ENCODE measurements at places on chromosomes 12 and 14.
A peak's percentile ranks its signal among the peaks of the same experiment; 100 is the strongest.

GRCh38 chr14:55433880-55434804, 6.3 kb downstream of the TBPL2 start:
- no peak for DNase-seq

GRCh38 chr14:63972323-63972932, 119.6 kb downstream of the SYNE2 start:
- DNase-seq = no peak

DNA sequence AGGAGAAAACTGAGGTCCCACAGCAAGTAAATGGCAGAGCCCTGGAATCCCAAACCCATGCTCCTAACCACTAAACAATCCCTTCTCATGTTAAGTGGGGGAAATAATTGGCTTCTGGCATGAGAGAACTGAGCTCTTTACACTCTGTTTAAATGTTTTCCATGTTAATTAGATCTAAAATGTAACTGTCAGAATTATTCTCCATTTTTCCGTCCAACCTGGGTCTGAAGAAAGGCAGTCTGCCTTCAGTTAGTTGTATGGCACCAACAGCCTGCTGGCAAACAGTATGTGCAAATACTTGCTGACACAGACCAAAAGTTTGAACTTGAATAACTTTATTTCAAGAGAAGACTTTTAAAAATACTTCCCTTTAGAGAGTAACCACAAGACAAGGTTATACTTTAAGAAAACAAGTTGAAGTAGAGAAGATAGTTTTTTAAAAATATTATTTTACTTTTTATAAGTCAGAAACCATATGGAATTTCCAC, 59.7 kb downstream of the E2F7 start:
- no peak for DNase-seq

DNA sequence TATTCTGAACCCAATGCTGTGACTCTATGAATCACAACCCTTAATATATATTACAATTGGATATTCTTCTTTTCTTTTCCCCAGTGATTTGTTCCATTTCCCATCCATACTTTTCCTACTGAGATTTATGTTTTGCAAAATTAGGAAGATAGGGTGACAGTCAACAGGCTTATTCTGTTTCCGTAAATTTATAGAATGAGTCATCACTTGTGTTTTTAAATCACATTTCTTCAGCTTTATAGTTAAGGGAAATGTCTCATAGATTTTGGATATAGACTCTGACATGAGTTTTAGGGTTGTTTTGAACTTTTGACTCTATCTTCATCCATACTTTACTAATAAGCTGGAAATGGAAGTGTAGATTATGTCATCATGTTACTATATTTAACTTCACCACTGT, 661.6 kb upstream of the FBXO33 start:
- DNase-seq = no peak

- DNase-seq = peak; percentile 68
Measured at GRCh38 chr14:77094672-77095284, 3.3 kb upstream of the CIPC start.

- no peak for DNase-seq
Measured at GRCh38 chr14:94748667-94749347, 21.1 kb downstream of the GSC start.

DNA sequence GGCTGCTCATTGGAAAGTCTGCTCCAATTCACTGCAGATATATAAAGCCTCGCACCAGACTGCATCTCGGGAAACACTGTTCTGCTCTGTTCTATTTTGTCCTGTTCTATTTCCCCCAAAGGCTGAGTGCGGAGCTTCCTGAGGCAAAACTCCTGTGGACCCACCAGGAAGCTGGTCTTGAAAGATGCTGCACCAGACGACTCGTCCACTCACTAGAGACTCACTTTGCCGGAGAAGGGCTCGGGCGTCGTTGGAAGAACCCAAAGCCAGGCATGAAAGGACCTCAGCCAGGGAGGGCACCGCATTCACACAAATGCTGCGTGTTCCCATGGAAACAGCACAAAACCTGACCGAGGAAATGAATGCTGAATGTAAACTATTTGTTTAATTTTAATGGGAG, 331.2 kb upstream of the SFSWAP start:
- no peak for DNase-seq

DNA sequence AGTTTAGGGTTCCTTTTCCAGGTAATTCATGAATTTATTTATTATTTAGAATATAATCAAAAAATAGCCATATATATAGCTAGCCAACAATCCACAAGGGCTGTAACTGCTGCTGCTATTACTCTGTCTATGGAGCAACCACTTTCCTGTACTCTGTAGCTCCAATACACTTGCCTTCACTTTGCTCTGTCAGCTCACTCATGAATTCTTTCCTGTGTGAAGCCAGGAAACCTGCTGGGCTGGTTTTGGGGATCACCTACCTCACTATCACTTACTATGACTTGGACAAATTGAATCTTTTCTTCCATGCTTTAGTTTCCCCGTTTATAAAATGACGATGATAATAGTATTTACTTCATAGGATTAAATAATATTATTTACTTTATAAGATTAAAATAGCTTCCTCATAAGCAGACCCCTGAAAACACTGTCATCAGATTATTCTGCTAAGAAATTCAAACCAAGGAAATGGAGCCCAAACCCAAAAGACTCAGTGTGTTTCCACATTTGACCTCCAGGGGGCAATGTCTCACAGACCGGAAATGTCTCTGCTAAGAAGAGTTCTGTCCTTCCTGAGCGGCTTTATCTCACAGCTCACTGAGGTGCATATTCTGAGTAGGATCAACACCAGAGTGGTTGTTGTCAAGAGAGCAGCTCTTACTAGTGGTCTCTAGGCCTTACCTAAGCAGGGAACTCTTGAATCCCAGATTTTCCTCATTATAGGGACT, 457.1 kb downstream of the DAD1 start:
- no peak for DNase-seq

All from SJSA1 (cell line).